ENCODE measurements at places on chromosomes 7 and 10.

- DNase-seq = no peak
Measured at GRCh38 chr10:122044045-122044661, 55.2 kb downstream of the TACC2 start.

DNA sequence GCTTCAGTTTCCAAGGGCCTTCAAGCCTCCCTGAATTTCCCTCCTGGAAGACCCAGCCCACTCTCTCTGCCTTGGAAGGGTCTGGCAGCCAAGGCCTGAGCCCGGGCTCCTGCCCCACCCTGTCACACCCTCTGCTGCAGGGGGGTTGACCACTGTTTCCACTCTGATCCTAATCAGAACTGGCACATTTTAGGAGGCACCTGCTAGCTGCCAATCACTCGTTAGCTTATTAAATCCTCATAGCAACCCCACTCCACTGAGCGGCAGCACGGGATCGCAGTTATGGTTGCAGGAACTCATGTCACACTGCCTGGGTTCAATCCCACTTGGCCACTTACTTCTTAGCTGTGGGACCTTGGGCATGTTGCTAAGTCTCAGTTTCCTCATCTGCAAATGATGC, 12.9 kb downstream of the HSPB1 start:
- no peak for DNase-seq

DNA sequence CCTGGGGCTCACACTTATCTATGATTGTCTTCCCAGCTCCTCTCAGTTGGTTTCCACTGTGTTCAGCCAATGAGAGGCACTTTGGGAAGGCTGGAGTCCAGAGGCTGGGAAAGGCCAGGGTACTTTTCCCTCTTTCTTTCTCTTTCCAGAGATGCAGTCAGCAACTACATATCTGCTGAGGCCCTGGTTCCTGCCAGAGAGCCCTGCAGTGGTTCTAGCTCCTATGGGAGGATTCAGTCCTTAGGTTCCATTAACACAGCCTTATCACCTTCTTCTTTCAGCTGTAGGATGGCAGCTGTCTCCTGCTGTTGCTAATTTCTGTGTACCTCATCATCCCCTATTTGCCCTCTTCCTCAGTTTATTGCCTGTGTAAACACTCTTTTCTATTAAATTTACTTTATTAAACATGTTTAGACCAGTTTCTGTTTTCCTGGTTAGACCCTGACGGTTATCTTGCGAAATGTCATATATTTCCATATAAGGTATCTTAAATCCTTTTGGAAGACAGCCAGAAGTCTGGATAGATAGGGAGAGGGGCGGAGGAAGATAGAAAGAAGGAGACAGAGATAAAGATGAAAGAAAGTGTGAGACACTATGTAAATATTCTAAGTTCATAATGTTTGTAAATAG, 100.3 kb downstream of the HGF start:
- no peak for DNase-seq

- no peak for DNase-seq
Measured at GRCh38 chr7:101517304-101517703, 111.8 kb downstream of the MYL10 start.

- no peak for DNase-seq
Measured at GRCh38 chr7:71348821-71349681, 217.1 kb downstream of the GALNT17 start.

GRCh38 chr10:92304061-92304460, 13.1 kb downstream of the MARCHF5 start:
- DNase-seq = no peak

DNA sequence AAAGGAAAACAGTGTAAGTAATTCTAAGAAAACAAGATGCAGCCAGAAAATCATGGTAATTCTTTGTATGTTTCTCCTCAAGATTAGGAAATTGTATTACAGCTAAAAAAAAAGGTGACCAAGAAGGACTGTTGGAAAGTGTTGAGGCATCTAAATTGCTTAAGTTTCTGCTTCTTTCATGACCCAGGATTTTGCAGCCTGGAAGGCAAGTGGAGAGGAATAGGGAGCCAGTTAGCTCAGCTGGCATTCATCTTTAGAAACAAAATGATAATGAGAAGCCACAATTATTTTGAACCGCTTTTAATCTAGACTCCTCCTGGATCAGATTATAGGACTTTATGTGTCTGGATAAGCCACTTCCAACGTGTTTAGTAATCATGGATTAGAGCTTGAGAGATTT, 56.8 kb upstream of the TMEM229A start:
- DNase-seq = no peak

- DNase-seq = no peak
Measured at GRCh38 chr10:129365767-129366402, 101.2 kb upstream of the MGMT start.

GRCh38 chr7:112453505-112454171, 3.4 kb downstream of the IFRD1 start:
- DNase-seq = no peak

GRCh38 chr10:111087331-111087756, 10.5 kb downstream of the ADRA2A start:
- DNase-seq = no peak

DNA sequence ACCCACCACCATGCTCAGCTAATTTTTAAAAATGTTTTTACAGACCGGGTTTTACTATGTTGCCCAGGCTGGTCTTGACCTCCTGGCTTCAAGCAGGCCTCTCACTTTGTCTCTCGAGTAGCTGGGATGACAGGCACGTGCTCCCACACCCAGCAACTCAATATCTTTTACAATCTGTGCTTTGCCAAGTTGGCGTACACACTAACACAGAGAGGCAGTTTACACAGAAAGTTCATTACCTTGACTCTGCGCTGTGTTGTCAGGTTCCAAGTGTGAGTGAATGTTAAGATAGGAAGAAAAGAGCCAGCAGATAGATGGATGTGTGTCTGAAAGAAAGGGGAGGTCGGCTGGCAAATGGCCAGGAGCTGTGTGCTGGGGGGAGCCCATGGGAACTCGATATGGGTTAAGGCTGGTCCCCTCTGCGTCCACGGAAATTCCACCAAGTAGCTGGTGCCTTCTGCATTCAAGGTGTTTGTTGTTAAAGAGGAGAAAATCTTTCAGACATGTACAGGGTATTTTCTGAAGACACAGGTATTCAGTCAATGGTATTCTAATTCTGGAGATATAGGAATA, 299.8 kb downstream of the CAMK1D start:
- DNase-seq = no peak

DNA sequence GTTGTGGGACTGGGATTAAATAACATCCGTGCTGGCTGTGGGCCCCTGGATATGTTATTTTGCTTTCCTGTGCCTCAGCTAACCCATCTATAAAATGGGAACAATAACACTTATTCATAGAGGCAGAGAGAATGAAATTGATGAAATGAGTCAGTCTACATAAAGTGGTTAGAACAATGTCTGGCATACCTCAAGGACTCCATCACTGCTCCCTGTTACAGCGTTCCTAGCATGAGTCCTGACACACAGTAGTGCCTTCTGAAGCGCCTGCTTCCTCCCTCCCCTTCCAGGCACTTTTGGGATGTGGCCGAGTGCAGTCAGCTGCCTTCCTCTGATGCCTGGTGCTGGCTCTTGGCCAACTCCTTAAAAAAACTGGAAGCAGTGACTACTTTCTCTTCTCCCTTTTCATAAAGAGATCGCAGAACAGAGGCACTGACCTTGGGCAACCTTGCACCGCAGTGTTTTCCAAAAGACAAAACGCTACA, 108.4 kb upstream of the ZMIZ1 start:
- DNase-seq = no peak

- no peak for DNase-seq
Measured at GRCh38 chr10:14584661-14585060, 190.0 kb downstream of the FAM107B start.

DNA sequence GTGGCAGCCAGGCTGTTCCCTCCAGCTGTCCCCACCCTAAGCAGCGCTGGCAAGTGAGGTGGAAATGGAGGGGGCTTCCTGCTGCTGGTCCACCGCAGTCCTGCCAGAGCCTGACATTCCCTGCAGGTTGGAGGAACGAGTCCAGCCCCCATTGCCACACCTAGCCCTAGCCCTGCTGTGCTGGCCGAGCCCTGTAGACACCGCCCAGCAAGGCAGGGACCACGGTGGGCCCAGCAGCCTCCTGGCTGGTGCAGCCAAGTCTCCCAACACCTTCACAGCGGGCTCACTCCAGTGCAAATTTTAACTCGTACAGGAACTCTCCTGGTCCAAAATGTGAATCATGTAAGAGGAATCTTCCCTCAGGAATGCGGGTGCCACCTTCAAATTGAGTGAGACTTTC, 116.3 kb downstream of the PAXIP1 start:
- no peak for DNase-seq

DNA sequence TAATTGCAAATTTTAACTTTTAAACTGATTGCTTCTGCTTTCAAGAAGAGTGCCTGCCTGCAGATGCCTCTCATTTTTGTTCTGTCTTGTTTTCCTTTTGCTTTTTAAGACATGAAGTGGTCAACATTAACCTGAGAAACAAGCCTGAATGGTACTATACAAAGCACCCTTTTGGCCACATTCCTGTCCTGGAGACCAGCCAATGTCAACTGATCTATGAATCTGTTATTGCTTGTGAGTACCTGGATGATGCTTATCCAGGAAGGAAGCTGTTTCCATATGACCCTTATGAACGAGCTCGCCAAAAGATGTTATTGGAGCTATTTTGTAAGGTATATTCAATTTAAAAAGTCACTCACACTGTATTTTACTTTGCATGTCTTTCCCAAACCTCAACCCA, 8.8 kb downstream of the GSTO2 start:
- no peak for DNase-seq

GRCh38 chr10:69819716-69820506, 18.2 kb downstream of the COL13A1 start:
- DNase-seq = no peak

GRCh38 chr10:110836706-110837105, 35.0 kb upstream of the PDCD4 start:
- no peak for DNase-seq

GRCh38 chr7:111931958-111932357, 274.2 kb downstream of the DOCK4 start:
- no peak for DNase-seq

- DNase-seq = no peak
Measured at GRCh38 chr10:132921818-132922807, 20.3 kb downstream of the CFAP46 start.

- no peak for DNase-seq
Measured at GRCh38 chr10:102712843-102713538, 1.2 kb downstream of the ARL3 start.

GRCh38 chr10:34491678-34492077, 323.4 kb downstream of the PARD3 start:
- DNase-seq = no peak

GRCh38 chr10:78457804-78458482, 424.3 kb downstream of the RPS24 start:
- no peak for DNase-seq

DNA sequence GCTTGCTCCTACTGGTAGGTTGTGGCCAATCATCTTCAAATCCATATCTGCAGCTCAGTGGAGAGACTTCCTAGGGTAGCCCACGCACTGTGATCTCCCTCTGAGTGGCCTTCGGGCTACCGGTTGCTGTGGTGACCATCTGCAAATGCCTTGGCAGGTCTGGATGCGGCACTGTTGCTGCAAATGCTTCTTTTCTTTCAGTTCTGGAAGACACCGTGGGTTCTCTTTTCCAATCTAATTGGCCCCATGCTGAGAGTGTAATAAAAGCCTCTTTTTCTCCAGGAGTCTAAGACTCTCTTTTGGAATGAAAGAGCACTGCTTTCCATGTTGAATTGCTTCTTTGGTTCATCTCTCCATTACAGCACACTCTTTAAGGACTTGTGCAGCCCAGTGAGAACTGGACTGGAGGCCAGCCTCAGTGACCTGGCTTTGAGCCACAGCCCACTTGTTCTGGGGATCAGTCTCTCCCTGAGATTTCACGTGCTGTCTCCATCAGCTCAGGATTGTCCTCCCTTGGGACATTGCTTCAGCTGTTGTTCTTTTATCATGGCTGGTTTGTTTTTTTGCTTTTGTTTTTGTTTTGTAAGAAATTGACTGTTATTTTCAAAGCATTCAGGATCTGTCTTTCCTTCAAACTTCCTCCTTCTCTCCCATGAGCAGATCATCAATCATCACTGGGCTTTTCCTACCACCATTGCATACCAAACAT, 286.6 kb downstream of the BMPER start:
- DNase-seq = no peak

DNA sequence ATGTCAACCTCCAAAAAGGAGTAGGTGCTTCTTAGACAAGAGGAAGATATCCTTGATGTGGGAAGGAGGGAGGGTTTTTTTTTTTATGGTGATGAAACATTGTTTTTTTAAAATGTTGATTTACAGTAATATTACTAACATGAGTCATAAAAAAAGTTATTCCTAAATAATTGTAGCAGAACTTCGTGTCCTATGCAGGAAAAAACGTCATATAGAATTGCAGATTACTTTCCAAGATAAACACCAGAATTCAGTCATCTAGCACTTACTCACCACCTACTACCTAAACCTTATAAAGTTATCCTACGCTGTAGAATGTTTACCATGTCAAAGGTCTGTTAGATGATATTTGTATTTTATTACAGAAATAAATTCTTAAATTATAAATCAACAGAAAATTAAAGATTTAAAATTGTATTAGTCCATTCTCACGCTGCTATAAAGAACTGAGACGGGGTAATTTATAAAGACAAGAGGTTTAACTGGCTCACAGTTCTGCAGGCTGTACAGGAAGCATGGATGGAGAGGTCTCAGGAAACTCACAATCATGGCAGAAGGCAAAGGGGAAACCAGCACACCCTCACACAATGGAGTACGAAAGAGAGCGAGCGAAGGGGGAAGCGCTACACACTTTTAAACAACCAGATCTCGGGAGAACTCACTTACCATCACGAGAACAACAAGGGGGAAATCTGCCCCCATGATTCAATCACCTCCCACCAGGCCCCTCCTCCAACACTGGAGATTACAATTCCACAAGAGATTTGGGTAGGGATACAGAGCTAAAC, 105.2 kb upstream of the NEBL start:
- no peak for DNase-seq

- no peak for DNase-seq
Measured at GRCh38 chr7:137681657-137682562, 164.9 kb downstream of the DGKI start.

Measured in activated CD8-positive, alpha-beta memory T cell treated with anti-CD3 and anti-CD28 coated beads for 24 hours (primary cell).